ENCODE measurements at places on chromosomes 1 and 21. TPM values are rescaled to one million over a fixed set of nuclear protein-coding genes. Genes with fewer than 3 reads are reported as not detected.

LCE2B gene
- not detected for total RNA-seq

ATP1A4 gene
- not detected for total RNA-seq

ADCY10 gene
- total RNA-seq = 0.94 TPM

SH2D2A gene
- not detected for total RNA-seq

ANGPTL3 gene
- total RNA-seq = not detected

GRCh38 chr1:108000620-108001111, 35.7 kb upstream of the VAV3 start:
- no peak for DNase-seq

- no peak for DNase-seq
These were observed 195.5 kb downstream of the LMO4 start for GRCh38 chr1:87524021-87524754.
